ENCODE measurements at places on chromosomes 7 and 10. TPM values are rescaled to one million over a fixed set of nuclear protein-coding genes. Genes with fewer than 3 reads are reported as not detected.

GRID2IP gene
- total RNA-seq = under 0.01 TPM

TSPAN33 gene
- 0.16 TPM for total RNA-seq

PNLIPRP2 gene
- total RNA-seq = not detected

ZNF425 gene
- 6.3 TPM for total RNA-seq

METTL27 gene
- 11.8 TPM for total RNA-seq

SPDYE2 gene
- total RNA-seq = not detected

SLC26A3 gene
- not detected for total RNA-seq

All from bronchial smooth muscle cell (primary cell).